ENCODE measurements at places on chromosomes 11 and 22.

- H3K4me1 ChIP-seq = peaks cover 19% of the 10 kb centered on the region
- H3K4me3 ChIP-seq = no peak overlapping the region
- H3K36me3 ChIP-seq = no peaks in the 10 kb centered on the region
These were observed 10.9 kb upstream of the NAALADL1 start for GRCh38 chr11:65069217-65069616.

GRCh38 chr22:43401661-43402060 is 10.2 kb upstream of the MPPED1 start:
- H3K36me3 ChIP-seq = no peaks in the 10 kb centered on the region
- no peak overlapping the region for H3K4me3 ChIP-seq
- no peak for DNase-seq

DNA sequence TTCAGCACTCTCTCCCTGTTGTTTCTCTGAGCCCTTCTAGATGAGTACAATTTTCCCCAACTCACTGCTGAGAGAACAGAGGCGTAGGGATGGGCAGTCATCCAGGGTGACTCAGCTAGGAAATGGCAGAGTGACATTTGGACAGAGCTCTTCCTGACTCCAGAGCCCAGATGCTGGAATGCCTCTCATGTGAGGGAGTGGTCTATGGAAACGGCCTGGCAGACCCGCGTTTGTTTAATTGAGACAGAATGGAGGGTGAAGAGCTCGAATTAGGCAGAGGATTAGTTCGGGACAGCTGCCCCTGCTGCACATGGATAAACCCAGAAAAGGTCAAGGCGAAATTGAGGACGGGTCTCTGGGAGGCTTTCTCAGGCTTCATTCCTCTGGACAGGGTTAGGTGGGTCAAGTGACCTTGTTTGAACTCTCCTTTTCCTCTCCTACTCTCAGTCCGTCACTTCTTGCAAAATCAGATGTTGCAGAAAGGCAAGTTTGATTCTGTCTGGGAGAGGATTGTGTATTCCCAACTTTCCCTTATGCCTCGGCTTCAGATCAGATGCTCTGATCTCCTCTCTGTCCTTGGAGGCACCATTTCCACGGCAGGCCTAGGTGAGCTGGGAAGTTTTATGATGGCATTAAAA is 7.6 kb upstream of the LMO2 start:
- no peaks in the 10 kb centered on the region for H3K27me3 ChIP-seq
- DNase-seq = no peak
- no peak overlapping the region for H3K27ac ChIP-seq
- H3K4me3 ChIP-seq = no peak overlapping the region
- no peaks in the 10 kb centered on the region for H3K4me1 ChIP-seq
- H3K36me3 ChIP-seq = no peaks in the 10 kb centered on the region

DNA sequence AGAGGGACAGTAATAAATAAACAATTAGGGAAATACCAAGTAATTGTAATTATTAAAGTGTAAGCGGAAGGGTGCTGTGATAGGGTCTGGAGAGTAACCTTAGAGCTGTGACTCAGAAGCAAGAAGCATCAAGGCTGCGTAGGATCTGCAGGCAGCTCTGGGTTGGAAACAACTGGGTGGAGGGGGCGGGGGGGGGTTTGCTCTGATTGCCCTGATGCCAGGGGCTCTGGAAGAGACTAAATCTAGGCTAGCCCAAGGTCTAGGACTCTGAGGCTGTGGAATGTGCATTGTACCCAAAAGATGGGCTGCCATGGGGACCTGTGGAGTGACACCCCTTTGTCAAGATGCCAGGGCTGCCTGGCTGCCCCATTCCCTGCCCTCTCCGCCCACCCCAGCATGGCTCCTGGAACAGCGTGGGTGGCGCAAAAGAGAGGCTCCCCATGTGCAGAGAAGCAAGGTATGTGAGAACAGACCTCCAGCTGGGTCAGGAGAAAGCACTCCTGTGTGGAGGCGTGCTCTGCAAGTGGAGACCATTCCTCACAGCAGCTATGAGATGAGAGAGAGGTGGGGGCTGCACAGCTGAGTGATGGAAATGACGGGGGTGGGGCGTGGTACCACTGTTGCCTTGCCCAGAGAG is 101.1 kb upstream of the CRYBB3 start:
- H3K27me3 ChIP-seq = no peaks in the 10 kb centered on the region
- no peak for DNase-seq
- peaks cover 3% of the 10 kb centered on the region for H3K4me1 ChIP-seq
- no peak overlapping the region for H3K4me3 ChIP-seq
- no peaks in the 10 kb centered on the region for H3K36me3 ChIP-seq

GRCh38 chr22:50001388-50002231 is 11.0 kb downstream of the IL17REL start:
- H3K4me3 ChIP-seq = no peak overlapping the region
- H3K36me3 ChIP-seq = no peaks in the 10 kb centered on the region
- H3K4me1 ChIP-seq = peaks cover 15% of the 10 kb centered on the region
